ENCODE measurements at places on chromosomes 6 and 20.

- DNase-seq, result no peak
Observed at GRCh38 chr6:166202321-166202733, 34.7 kb upstream of the TBXT start.

- no peak for DNase-seq
Observed at GRCh38 chr20:62597416-62598115, 44.7 kb upstream of the SLCO4A1 start.

DNA sequence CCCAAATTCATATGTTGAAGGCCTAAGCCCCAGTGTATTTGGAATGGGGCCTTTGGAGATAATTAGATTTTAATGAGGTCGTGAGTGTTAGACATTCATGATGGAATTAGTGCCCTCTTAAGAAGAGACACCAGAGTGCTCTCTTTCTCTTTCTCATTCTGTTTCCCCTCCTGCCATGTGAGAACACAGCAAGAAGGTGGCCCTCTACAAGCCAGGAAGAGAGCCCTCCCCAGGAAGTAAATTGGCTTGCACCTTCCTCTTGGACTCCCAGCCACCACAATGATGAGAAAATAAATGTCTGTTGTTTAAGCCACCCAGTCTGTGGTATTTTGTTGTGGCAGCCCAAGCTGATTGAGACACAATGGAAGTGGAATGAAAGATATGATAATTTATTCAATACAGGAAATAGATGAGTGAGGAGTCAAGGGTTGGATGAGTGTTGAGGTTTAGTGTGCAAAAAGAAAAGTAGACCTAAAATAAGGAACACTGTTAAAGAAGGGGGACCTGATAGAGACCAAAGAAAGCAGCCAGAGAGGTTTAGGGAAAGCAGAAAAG is 25.9 kb upstream of the ATXN1 start:
- DNase-seq, result no peak

GRCh38 chr20:36462440-36463211 is 78.7 kb upstream of the MYL9 start:
- DNase-seq, result no peak

- DNase-seq, result no peak
Observed at GRCh38 chr20:44392776-44393607, 37.5 kb downstream of the HNF4A start.

- no peak for DNase-seq
Observed at GRCh38 chr20:58053391-58054055, 174.9 kb downstream of the ANKRD60 start.

DNA sequence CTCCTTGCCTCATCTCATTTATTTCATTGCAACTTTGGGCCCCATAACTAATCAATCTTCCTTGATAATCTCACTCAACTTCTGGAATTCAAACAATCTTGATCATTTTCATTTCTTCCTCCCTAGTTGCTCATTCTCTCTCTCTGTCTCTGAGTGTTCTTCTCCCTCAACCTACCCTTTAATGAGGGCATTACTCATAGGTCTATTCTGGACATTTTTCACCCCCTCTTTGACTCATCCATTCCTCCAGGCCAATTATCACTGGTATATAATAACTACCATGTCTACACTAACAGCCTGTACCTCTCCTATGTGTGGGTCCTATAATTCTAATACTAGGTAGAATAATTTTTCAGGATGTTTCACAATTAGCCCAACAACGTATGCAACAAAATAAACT is 78.8 kb downstream of the COL21A1 start:
- no peak for DNase-seq

- DNase-seq, result no peak
Observed at GRCh38 chr6:151585741-151586140, 91.9 kb downstream of the CCDC170 start.

DNA sequence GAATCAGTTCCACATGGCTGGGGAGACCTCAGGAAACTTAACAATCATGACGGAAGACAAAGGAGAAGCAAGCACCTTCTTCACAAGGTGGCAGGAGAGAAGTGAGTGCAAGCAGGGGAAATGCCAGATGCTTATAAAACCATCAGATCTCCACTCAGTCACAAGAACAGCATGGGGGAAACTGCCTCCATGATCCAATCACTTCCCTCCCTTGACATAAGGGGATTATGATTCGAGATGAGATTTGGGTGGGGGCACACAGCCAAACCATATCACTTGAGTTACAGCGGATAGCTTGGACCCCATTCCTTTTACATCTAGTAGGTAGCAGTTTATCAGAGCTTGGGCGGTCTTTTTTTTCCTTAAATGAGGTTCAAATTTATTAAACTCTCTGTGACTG is 19.1 kb downstream of the AFDN start:
- DNase-seq, result no peak

DNA sequence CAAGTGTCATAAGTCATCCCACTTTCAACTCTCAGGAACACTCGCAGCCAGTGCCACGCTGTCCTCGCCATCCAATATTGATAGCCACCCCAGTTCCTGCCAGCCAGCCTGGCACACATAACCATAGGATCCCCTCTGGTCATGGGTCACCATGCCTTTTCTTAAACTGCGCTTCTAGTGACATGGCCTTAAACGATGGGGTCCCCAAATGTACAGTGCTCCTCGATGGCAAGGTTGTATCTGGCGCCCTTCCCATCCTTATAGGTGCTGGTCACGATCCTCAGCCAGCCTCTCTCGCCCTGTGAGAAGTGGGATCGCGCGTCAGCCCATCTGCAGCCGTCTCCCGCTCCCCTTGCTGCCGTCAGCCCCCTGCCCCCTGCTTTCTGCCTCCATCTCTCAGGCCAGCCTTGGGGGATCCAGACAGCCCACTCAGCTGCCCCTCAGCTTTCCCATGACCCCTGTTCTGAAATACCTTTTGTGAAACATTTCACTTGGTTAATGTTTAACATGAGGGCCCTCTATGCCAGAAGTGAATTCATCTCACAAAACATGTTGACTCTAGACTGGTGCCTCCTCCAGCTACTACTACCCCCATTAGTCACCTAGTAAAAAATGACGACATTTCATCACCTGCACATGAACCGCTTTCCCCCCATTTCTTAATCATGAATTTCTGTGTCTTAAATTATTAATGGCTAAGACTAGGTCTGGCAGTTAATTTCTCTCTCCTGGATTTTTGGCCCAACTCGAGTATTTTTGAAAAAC is 11.4 kb downstream of the CTSZ start:
- no peak for DNase-seq

- no peak for DNase-seq
Observed at GRCh38 chr6:14676064-14676463, 558.5 kb downstream of the CD83 start.

DNA sequence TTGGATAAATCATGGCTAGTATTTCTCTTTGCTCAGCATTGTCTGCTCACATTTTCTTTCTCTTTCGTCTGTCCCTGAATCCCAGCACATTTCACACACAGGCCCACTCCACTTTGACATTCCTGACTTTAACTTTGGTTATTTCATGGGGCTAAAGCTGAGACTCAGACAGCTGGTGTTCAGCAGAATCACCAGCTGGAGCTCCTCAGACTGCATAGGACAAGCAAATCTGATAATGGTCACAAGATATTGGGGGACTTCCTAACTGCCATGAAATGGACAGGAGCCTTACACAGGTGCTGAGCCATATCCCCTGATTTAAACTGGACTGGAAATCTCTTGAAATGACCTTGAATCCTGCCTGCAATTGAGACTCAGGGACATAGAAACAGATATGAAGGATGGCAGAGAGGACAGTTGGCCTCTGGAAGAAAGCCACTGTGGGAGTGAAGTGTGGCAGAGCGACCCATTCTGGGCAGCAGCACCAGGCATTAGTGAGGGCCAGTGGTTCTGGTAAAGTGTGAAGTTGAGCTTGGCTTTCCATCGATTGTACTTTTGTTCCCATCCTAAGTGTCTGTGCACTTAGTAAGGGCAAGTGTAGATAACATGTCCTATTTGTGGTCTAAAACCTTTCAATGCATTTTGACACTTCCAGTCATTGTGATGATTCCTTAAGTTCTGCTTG is 10.0 kb upstream of the IFNGR1 start:
- DNase-seq, result no peak

- DNase-seq, result no peak
Observed at GRCh38 chr6:110856296-110856695, 18.3 kb upstream of the AMD1 start.

GRCh38 chr6:41824571-41825569 is 37.4 kb downstream of the TOMM6 start:
- DNase-seq, result no peak
